ENCODE measurements at places on chromosomes 3 and 15. TPM values are rescaled to one million over a fixed set of nuclear protein-coding genes. Genes with fewer than 3 reads are reported as not detected.

DNA sequence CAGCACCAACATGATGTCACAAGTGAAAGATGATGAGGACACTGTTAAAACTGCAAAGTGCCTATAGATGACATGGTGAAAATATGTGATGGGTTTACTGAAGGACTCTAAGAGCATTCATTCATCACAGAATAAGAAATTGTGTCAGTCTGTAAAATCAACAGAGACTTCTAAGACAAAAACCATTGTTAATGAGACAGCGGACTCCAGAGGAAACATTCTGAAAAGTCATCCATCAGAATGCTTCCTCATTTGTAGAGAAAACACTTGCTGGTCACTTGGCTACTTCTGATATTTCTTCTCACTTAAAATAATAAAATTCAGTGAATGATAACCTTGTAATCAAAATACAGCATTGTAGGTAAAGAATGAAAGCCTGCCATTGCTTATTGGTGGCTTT lies 7.3 kb downstream of the PLSCR4 start:
- no peak for DNase-seq
- H3K4me1 ChIP-seq = peaks cover 1% of the 10 kb centered on the region
- H3K36me3 ChIP-seq = peaks cover 8% of the 10 kb centered on the region

DNA sequence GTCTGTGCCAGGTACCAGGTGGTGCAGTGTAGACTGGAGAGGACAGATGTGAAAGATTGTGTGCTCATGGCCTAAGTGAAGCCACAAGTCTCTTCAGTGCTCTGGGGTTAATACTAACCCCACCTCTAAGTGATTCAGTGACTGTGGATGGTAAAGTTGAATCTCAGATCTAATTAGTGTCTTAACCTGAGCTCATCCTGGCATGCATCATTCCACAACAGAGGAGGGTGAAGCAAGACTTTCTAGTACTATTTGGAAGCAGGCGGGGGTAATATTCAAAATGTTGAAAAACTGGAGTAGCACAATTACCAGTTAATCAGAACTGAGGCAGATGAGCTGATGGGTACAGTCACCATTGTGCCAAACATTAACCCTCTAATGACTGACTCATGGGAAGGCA lies 2.8 kb upstream of the MESD start:
- peaks cover 16% of the 10 kb centered on the region for H3K4me1 ChIP-seq
- no peak for DNase-seq
- no peaks in the 10 kb centered on the region for H3K36me3 ChIP-seq
- no peaks in the 10 kb centered on the region for H3K27me3 ChIP-seq
- no peak overlapping the region for H3K4me3 ChIP-seq

- no peak overlapping the region for H3K4me3 ChIP-seq
- no peaks in the 10 kb centered on the region for H3K4me1 ChIP-seq
- peaks cover 7% of the 10 kb centered on the region for H3K36me3 ChIP-seq
- H3K27me3 ChIP-seq = no peaks in the 10 kb centered on the region
- DNase-seq = no peak
Measured at GRCh38 chr15:41841131-41841530, 2.5 kb downstream of the PLA2G4B start.

The CYP8B1 gene
- total RNA-seq = not detected
